Activated CD8-positive, alpha-beta memory T cell treated with anti-CD3 and anti-CD28 coated beads for 1 hour (primary cell): ENCODE measurements at places on chromosomes 12 and 14.

- DNase-seq: no peak
These were observed 119.0 kb upstream of the FKBP4 start for GRCh38 chr12:2675776-2676175.

DNA sequence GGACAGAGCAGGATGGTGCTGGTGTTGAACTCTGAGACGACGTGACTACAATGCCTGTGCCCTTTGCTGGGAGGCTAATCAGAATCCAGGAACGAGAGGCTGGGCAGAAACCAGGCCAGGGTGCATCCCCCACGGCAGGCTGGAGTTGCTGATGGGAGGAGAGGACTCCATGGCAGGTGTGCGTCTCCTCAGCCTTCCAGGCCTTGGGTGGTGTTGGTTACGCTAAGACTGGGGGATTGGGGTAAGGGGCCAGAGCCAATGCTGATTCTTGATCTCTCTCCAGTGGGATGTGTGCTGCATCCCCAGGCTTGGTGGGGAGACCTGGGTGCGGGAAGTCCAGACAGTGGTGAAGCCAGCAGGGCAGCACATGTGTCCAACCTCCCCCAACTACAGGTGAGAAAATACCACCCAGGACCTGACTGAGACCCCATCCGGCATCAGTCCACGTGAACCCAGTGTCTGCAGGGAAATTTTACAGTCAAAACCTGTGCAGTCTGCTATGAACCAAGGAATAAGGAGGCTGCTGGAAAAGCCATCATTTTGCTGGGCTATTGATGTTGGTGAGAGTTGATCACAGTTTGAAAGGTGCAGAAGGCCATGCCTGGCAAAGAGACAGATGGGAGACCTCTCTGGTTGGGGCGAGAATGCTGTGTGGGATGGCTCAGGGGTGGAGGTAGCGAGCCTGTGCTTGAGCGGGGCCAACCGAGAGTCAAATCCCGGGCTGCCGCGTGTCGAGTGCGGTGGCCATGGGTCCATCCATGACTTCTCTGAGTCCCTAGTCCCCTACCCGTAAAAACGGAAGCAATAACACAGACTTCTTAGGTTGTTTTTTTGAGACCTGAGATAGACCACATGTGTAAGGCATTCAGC is 89.8 kb downstream of the NTF3 start:
- DNase-seq: no peak

- DNase-seq: no peak
These were observed 75.2 kb downstream of the NTS start for GRCh38 chr12:85949253-85949652.

DNA sequence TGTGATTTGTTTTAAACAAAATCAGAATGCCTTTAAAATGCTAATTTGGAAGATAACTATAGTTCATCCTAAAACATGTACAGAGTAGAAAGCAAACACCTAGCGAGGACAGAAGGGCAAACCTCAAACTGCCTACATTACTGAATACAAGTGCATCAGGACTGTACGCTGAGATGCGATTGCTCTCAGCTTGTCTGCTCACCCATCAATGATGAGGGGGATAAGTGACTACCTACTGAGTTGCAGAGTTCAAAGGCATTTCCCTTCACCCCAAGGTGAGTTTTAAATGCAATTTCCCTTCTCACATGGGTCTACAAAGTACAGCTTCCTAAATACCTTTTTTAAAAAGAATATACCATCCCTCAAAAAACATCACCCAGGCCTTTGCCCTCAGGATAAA is 52.9 kb downstream of the PHLDA1 start:
- DNase-seq: no peak

- DNase-seq: no peak
These were observed 434.0 kb upstream of the RGS6 start for GRCh38 chr14:71498212-71498611.

- DNase-seq: no peak
These were observed 56.9 kb downstream of the TAOK3 start for GRCh38 chr12:118315821-118316220.

- no peak for DNase-seq
These were observed 129.9 kb downstream of the TMEM30B start for GRCh38 chr14:61151251-61151650.

DNA sequence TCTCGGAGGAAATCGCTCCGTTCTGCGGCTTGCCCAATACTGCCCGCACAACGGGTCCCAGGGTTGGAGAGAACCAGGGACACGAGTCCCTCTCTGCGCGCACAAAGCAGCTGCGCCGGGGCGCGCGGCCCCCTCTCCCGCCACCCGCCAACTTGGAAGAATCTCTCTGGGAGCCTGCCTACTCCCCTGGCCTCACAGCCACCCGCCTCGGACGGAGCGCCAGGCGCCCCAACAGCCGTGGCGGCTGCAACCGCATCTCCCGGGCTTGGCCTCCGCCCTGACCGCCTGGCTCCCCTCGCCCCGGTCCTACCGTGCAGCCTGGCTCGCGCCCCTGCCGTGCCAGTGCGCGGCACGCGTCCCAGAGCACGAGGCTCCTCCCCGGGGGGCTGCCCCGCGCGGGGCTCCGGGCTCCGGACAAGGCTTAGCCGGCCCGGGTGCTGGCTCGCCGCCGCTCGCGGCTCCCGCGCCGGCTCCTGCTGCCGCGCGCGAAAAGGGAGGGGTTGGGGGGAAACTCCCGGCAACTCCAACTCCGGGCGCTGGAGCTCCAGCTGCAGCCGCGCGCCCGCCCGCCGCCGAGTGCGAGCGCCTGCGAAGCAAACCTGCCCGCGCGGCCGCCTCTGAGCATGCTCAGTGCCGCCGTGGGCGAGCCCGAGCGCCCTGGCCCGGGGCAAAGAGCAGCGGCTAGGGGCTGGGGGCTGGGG is at the start of gene STXBP6:
STXBP6 (minus strand) TSS at position 580 of the 701 bp plus-strand sequence. CDS start 75,329 bp downstream, outside the sequence.
- no peak for DNase-seq

DNA sequence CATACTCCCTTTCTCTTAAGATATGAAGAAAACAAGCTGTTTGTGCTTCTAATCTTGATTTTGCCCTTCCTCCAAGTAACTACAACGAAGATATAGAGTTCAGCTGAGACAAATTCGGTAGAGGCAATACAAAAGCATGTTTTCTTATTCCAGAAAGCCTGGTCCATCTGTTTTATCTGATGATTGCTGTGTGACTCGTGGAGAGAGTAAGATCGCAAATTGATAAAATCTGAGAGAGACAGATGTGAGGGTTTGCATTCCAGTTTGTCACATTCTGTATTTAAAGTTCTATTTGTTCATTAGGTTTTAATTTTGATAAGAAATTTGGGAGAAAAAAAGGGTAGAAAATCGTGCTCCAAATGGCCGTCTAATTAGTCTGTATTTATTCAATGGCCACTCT is 192.1 kb downstream of the CPNE8 start:
- no peak for DNase-seq

- DNase-seq: no peak
These were observed 9.2 kb upstream of the ALDH2 start for GRCh38 chr12:111757361-111758119.

DNA sequence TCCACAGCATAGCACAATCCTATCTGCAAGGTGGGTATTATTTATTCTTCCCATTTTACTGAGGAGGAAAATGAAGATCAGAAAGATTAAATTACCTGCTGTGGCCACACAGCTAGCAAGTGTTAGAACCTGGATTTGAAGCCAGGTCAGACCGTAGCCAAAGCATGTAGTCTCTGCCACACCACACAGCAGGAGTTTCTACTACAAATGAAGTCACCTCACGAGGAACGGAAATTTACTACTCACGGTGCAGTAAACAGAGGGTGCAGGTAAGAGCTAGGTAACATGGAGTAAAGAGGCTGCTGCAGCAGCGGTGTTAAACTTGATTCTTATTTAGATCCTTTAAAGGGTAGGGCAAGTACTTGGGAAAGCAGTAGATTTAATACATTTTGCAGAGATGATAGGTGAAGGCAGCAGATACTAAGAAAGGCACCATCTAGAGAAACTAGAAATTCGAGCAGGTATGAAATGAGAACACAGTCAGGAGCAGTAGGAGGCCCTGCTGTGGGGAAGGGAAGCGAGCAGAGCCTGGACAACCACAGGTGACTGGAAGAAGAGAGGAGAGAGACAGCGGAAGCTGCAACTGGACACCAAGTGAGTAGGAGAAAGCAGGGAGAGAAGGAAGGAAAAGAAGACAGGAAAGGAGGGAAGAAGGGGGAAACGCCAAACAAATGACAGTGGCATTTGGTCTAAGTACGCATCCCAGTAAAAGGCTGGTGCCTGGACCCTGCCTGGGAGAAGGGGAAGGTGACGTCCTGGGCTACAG is 21.5 kb downstream of the SPTB start:
- DNase-seq: no peak

- DNase-seq: no peak
These were observed 1.4 kb upstream of the PDE3A start for GRCh38 chr12:20366776-20367409.

- DNase-seq: no peak
These were observed 88.3 kb downstream of the CIT start for GRCh38 chr12:119788786-119789185.

DNA sequence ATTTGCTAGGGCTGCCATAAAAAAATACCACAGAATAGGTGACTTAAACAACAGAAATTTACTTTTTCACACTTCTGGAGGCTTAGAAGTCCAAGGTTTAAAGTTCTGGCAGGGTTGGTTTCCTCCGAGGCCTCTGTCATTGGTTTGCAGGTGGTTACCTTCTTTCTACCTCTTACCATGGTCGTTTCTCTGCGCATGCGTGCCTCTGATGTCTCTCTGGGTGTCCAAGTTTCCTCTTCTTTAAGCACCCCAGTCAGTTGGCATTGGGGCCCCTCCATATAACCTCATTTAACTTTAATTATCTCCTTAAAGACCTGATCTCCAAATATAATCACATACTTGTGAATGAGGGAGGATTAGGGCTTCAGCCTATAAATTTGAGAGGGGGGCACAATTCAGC is 103.2 kb downstream of the SLC15A5 start:
- DNase-seq: no peak

DNA sequence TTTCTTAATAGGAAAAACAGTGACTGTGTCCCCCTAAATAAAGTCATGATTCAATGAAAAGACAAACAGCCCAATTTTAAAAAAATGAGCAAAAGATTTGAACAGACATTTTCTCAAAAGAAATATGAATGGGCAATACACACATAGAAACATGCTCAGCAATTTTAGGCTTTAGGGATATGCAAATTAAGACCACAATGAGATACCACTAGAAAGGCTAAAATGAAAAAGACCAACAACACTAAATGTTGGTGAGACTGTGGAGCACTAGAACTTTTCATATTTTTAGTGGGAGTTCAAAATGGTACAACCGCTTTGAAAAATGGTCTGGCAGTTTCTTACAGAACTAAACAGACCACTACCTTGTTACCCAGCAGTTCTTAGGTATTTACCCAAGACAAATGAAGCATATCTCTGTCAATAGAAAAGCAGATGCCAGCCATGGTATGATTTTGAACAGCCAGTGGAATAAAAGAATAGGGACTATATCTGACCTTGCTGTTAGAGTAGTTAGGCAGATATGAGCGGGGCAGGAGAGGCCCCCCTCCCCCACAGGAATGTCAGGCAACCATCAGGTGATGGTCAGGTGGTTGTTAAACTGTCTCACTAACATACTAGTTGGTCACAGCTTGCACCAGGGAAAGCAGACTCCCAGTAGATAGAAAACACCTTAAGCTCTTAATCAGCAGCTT is 108.8 kb downstream of the PRKCH start:
- no peak for DNase-seq

GRCh38 chr12:124709722-124710687 is 142.6 kb upstream of the NCOR2 start:
- no peak for DNase-seq

DNA sequence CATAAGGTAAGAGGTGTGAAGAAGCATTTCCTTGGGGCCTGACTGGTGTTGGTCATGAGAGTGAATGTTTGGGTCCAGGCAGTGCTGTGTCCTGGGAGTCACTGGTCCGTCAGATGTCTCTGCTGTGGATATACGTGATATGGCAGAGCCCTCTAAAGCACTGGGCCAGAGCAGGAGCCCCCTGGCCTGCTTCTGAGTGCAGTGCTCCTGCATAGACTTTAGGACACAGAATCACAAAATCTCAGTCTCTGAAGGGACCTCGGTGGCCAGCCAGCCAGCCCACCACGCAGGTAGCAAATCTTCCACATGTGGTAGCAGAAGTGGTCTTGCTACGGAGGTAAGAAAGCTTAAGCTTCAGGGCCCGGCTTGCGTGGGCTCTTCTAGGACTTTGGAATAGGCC is 18.5 kb upstream of the AQP2 start:
- no peak for DNase-seq

- DNase-seq: no peak
These were observed at the start of gene DCN for GRCh38 chr12:91182636-91183455. TSS of gene DCN (minus strand) at chr12:91182817. CDS start at chr12:91178552, 4,265 bp downstream.

- no peak for DNase-seq
These were observed 4.4 kb upstream of the PLXNC1 start for GRCh38 chr12:94143951-94144350.

GRCh38 chr14:75875958-75876357 is 105.8 kb downstream of the TGFB3 start:
- DNase-seq: no peak

- no peak for DNase-seq
These were observed 41.7 kb downstream of the BICD1 start for GRCh38 chr12:32148372-32148771.

DNA sequence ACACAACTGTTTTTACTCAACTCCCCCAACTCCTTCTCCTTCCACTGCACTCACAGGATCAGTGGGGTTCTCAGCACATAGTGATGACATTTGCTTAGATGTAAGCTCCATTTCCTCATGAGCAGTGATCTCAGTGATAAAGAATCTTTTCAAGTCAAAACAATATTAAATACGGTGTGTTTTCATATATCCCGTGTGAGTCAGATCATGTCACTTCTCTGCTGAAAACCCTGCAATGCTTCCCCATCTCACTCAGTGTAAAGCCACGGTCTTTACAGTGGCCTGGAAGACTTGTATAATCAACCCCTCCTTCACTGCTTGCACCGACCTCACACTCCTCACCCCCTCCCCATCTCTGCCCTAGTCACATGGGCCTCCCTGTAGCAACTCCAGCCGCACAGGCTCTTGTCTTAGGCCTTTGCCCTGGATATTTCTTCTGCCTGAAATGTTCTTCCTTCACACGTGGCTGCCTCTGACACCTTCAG is 149.7 kb upstream of the ARHGAP5 start:
- no peak for DNase-seq

- DNase-seq: no peak
These were observed 227.1 kb downstream of the C12orf50 start for GRCh38 chr12:87801860-87802720.

GRCh38 chr14:67167420-67168109 is 21.7 kb upstream of the GARIN2 start:
- DNase-seq: no peak

DNA sequence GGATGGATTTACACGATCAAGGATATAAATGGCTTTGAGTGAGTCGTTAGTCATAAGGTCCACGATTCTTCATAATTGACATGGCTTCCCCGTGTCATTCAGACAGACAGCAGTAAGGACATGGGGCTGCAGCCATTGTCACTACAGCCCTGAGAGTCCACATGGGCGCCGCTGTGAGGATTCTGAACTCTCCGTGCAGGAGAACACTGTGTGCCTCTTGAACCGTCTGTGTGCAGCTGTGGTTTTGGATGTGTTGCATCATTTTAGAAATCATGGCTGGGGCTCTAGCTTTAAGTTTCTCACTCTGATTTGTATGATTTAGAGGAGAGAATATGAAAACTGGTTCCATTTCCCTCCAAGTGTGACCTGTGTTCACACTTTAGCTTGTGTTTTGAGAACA is 47.2 kb downstream of the NPAS3 start:
- DNase-seq: no peak

- DNase-seq: no peak
These were observed 1.9 kb downstream of the MYL6B start for GRCh38 chr12:56154246-56154771.

- DNase-seq: no peak
These were observed 28.2 kb upstream of the BCAT1 start for GRCh38 chr12:24977060-24977459.
